ENCODE measurements at places on chromosomes 4 and X. TPM values are rescaled to one million over a fixed set of nuclear protein-coding genes. Genes with fewer than 3 reads are reported as not detected.
A peak's percentile ranks its signal among the peaks of the same experiment; 100 is the strongest.

GRCh38 chr4:8247047-8247930, 22.3 kb upstream of the HTRA3 start:
- no peak for DNase-seq

DNA sequence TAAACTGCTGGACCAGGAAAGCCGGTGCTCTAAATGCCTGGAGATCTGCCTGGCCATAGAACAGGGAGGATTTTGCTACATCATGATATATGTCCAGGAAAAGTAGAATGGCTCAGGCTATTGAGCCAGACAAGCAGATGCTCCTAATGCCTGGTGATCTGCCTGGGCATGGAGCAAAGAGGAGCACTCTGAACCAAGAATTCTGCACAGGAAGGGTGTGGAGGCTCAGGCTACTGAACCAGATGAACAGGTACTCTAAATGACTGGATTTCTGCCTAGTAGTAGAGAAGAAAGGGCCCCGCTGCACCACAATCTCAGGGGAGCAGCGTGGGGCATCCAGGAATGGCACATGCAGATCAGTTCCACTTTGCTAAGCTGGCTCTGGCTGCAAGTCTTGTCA, 607.9 kb downstream of the ANKRD50 start:
- DNase-seq = no peak

DNA sequence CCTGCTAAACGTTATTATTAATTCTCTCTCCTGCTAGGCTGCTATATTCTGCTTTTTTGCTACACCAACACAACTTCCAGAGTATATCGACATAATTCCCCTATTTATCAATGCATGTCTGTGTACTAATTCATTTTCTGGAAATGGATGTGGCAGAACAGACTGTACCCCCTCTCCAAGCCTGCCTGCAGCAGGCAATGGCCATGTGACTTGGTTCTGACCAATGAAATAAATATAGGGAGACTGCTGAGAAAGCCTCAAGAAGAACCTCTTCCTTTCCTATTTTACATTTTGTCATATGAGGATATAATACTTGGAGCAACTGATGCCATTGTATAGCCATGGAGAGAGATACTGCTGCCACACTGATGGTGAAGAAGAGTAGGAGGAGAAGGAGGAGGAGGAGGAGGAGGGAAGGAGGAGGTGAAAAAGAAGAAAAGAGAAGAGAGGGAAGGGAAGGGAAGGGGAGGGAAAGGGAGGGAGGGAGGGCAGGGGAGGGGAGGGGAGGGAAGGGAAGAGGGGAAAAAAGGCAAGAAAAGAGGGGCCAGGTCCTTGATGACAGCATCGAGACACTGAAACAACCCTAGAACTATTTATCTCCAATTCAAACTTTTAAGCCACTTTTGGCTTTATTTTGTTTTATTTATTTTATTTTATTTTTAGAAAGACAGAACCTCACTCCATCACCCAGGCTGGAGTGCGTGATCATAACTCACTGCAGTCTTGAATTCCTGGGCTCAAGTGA, 57.0 kb upstream of the SPP1 start:
- no peak for DNase-seq

GRCh38 chrX:23884427-23885024, 23.2 kb downstream of the APOO start:
- DNase-seq = peak; percentile 33

DNA sequence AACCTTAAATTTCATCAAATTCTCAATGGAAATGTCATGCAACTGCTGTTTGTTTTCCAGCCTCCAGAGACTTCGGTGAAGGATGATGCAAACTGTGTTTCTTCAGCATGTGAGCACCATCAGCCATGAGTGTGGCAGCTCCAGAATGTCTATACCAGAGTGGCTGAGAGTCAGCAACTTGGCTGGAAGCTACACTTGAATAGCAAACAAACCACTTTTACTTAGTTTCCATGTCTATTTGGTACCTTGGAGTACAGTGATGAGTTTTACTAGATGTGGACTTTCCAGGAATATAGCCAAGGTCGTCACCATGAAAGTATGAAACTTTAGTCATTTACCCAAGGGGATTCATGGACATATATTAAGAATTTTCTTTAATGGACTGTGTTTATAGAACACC, 4.3 kb upstream of the IL21 start:
- no peak for DNase-seq

The NHSL2 gene
- total RNA-seq = 1.3 TPM

- DNase-seq = no peak
These were observed 392.5 kb downstream of the ZNF674 start for GRCh38 chrX:46152756-46153155.

The BEX2 gene
- total RNA-seq = 49.3 TPM

DNA sequence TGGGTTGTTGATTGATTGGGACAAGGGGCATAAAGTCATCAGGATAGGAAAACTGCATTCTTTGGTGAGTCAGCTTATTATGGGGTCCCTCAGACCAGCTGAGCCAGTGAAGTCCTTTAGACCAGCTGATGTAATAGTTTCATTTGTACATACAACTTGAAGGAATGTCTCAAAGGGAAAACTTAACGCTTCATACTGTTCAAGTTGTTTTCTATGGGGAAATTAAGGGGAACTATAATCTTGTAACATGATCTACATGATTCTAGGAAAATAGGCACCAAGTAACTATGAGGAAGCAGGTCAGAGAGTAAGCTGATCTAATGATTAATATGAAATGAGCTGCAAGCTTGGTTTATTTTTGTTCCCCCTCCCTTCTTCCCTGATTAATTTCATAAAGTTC, 175.1 kb upstream of the GRID2 start:
- DNase-seq = no peak

- no peak for DNase-seq
These were observed 271.0 kb upstream of the ARSJ start for GRCh38 chr4:114250439-114250891.

DNA sequence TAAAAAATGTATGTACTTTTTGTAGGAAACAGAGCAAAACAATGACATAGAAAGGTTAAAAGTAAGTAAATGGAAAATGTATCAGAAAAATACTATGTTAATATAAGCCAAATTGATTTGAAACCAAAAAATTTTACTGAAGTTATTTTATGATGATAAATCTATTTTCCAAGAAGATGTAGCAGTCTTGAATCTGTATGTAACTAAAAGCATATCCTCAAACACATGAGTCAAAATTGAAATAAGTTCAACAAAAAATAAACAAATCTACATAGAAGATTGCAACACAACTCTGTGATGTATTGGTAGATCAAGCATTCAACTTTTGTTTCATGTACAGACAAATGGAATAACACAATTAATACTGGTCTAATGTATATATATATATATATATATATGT, 450.0 kb downstream of the SPRY1 start:
- no peak for DNase-seq

The STK32B gene
- total RNA-seq = not detected

- no peak for DNase-seq
These were observed 27.8 kb downstream of the BMP2K start for GRCh38 chr4:78803983-78804382.

- DNase-seq = peak; percentile 67
These were observed at the start of gene RAB39B for GRCh38 chrX:155263854-155264628. RAB39B (minus strand) TSS chrX:155264491; CDS start chrX:155264288, 203 bp downstream.

GRCh38 chr4:158966091-158966490, 136.8 kb upstream of the RAPGEF2 start:
- DNase-seq = no peak

The NR3C2 gene
- 35.0 TPM for total RNA-seq

DNA sequence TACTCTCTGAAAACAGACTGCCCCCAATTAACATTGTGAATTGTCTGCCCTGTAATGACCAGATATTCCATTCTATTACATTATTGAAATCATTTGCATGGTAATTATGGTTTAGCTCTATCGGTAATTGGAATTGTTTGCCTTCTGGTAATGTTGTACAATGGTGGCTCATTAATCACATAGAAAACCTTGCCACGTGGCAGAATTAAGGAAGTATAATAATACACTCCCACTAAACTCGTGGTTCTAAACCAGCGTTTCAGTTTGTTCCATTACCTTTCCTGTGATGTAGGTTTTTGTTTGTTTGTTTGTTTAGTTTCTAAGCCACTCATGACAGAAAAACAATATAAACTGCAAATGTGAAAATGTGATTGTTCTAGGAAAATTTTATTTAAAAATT, 45.1 kb upstream of the TAPT1 start:
- DNase-seq = no peak

The NPY5R gene
- not detected for total RNA-seq

GRCh38 chr4:7195546-7196287, 3.4 kb downstream of the SORCS2 start:
- DNase-seq = no peak
